ENCODE measurements at places on chromosomes 7 and 10.

- DNase-seq = no peak
Observed at GRCh38 chr10:67487906-67488619, 207.9 kb downstream of the CTNNA3 start.

DNA sequence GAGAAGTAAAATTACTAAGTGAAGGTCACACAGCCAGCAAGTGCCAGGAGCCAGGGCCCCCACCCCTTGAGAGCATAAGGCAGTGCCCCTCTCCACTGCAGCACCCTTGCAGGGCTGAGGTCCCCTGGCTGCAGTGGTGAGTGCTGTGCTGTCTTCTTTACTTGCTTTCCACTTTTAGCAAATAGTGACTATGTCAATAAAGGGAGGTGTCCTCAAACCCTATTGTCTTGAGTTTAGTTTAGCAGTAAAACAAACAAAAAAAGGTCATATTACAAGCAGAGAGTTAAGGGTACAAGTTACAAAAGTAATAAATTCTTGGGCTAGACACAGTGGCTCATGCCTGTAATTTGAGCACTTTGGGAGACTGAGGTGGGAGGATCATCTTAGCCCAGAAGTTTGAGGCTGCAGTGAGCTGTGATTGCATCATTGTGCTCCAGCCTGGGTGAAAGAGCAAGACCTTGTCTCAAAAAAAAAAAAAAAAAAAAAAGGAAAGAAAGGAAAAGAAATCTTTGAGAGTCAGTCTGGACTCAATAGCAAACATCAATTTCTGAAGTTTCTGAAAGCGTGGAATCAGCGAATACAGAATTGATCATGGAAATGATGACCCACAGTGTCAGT is 39.0 kb upstream of the KIF5B start:
- peak; percentile 4 for DNase-seq

- no peak for DNase-seq
Observed at GRCh38 chr10:129892548-129893052, 71.5 kb downstream of the EBF3 start.

- no peak for DNase-seq
Observed at GRCh38 chr10:4801405-4801804, 24.6 kb upstream of the AKR1E2 start.

DNA sequence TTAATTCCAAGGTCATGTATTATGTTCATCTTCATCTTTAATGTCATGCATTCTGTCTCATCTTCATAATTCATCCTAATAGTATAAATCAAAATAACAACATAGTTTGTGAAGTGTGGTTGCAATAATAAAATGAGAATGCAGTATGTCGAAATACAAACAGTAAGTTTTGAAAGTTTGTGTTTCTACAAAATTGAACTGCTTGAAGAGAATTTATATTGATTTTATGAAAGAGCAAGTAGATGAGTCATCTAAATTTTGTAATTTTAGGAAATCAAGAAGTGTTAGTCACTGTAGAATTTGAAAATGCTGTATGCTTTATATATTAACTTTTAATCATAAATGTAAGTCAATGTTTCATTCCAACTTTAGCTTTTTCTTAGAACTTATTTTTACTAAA is 190.5 kb upstream of the PPP1R3A start:
- DNase-seq = no peak

GRCh38 chr10:45454262-45454661 is 80.2 kb downstream of the ALOX5 start:
- no peak for DNase-seq

GRCh38 chr10:110774069-110775019 is 97.4 kb upstream of the PDCD4 start:
- peak; percentile 43 for DNase-seq

- DNase-seq = peak; percentile 6
Observed at GRCh38 chr7:154371424-154371823, 319.2 kb downstream of the DPP6 start.

DNA sequence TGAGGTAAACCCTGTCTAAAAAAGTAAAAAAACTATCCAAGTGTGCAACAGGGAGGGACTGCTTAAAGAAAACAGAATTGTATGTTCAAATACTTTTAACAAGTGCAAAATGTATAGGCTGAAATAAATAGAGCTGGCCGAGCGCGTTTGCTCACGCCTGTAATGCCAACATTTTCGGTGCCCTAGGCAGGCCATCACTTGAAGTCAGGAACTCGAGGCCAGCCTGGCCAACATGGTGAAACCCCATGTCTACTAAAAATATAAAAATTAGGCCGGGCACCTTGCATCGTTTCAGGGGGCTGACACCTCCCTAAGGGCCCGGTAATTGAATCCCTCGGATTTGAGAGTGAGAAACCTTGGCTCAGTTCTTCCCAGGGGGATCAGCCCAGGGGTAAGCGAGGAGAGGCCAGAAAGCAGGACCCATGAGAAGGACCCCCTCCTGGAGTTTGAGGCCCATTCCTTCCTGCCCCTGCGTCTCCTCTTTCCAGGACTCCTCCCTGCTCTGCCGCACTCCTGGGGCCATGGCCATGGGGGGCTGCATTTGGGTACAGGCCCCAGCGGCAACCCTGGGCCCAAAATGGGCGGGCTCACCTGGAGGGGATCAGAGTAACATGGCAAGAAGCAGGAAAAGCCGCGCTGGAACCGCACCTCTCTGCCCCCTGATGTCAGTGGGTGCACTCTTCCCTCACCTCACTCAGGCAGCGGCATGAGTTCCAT is 75.5 kb upstream of the TMEM248 start:
- no peak for DNase-seq

- no peak for DNase-seq
Observed at GRCh38 chr7:14626076-14626475, 276.5 kb downstream of the DGKB start.

GRCh38 chr10:123579675-123580074 is 86.5 kb upstream of the GPR26 start:
- DNase-seq = no peak

GRCh38 chr7:101373812-101374614 is 11.3 kb downstream of the COL26A1 start:
- no peak for DNase-seq

DNA sequence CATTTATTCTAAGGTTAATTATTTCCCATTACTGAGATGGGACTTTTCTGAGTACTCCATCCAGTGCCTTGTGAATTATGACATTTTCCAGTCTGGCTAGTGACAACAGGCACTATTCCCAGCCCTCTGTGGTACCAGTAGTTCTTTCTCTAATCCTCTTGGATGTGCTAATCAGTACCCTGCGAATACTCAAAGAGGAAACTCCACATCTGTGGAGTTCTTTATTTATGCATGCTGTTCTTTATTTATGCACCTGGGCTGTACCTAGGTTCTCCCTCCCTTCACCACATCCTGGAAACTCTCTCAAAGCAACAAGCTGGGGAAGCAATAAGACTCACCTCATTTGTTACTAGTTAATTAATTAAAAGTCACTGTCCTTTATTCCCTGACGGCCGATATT is 83.5 kb downstream of the TSPAN12 start:
- DNase-seq = peak; percentile 82

- DNase-seq = peak; percentile 82
Observed at GRCh38 chr7:3056234-3057065, 12.8 kb upstream of the CARD11 start.

DNA sequence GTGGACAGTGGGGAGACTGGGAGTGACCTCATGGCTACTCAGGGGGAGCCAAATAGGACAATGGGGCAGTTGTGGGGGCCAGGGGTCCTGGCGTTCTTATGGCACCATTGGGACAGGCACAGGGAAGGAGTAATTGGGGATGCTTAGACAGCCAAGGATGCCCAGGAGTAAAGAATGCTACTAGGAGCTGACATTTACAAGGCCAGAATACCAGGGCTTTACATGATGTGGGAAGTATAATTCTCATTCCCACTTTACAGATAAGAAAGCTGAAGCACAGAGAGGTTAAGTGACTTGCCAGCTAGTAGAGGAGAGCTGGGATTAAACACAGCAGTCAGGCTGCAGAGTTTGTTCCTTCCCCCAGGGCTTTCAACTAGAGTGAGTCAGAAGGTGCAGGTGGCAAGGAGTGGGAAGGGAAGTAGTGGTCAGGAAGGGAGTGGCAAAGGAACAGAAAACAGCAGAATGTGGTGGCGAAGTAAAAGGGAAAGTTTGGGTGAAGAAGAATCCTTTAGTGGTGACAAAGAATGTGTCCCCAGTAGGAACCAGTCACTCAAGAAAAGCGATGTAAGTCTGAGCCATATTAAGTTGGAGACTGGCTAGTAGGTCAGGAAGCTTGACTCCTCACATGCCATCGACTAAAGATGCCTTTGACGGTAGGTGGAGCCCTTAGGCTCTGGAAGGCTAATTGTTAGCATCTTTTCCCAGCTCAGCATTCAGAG is 32.8 kb downstream of the CPVL start:
- DNase-seq = peak; percentile 75

DNA sequence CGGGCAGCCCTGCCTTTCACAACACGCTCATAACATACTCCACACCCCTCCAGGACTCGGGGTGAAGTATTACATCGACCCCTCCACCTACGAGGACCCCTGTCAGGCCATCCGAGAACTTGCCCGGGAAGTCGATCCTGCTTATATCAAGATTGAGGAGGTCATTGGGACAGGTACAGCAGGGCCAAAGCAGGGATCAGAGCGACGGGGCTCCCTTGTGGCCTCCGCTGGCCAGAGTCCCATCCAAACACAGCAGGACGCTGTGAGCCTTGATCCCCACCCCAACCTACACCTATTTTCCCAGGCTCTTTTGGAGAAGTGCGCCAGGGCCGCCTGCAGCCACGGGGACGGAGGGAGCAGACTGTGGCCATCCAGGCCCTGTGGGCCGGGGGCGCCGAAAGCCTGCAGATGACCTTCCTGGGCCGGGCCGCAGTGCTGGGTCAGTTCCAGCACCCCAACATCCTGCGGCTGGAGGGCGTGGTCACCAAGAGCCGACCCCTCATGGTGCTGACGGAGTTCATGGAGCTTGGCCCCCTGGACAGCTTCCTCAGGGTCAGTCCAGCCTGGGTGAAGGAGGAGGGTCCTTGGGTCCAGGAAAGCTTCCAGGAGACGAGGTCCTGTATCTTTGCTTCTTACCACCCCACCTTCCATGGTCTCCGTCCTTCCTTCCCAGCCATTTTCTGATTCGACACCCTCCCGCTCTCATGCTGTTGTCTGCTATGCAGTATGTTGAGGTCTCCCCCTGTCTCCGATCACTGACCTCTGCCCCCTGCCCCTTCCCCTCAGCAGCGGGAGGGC is 13.5 kb downstream of the EPHB6 start:
- DNase-seq = no peak

DNA sequence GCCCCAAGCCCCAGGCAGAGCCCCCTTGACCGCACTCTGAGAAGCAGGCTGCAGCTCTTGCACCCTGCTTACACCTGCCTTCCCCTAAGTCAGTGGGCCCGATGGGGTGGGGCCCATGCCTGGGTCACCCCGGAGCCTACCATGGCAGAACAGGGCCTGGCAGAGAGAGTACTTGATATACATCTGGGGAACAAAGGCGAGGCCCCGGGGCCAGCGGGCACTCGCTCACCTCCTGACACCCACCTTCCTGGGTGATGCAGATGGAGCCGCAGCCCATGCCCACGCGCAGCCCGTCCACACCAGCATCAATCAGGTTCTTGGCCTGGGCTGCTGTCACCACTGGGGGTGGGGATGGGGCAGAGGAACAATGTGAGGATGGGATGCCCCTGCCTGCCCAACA is 13.4 kb downstream of the IMPDH1 start:
- no peak for DNase-seq

- DNase-seq = no peak
Observed at GRCh38 chr7:19677180-19677579, 31.7 kb downstream of the POLR1F start.

DNA sequence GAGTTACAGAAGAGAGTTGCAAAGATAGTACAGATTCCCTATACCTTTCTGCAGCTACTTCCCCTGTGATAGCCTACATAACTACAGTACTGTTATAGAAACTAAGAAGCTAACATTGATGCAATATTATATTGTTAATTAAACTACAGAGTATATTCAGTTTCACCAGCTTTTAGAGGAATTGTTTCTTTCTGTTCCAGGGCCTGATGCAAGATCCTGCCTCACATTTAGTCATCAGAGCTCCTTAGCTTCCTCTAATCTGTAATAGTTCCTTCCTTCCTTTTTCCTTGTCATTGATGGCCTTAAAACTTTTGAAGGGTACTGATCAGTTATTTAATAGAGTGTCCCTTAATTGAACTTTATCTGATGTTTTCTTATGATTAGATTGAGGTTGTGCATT is 56.8 kb downstream of the SDHAF3 start:
- no peak for DNase-seq

GRCh38 chr7:63899691-63900393 is 98.8 kb upstream of the ZNF722 start:
- DNase-seq = peak; percentile 1

- DNase-seq = no peak
Observed at GRCh38 chr10:18533896-18534295, 117.5 kb downstream of the NSUN6 start.

DNA sequence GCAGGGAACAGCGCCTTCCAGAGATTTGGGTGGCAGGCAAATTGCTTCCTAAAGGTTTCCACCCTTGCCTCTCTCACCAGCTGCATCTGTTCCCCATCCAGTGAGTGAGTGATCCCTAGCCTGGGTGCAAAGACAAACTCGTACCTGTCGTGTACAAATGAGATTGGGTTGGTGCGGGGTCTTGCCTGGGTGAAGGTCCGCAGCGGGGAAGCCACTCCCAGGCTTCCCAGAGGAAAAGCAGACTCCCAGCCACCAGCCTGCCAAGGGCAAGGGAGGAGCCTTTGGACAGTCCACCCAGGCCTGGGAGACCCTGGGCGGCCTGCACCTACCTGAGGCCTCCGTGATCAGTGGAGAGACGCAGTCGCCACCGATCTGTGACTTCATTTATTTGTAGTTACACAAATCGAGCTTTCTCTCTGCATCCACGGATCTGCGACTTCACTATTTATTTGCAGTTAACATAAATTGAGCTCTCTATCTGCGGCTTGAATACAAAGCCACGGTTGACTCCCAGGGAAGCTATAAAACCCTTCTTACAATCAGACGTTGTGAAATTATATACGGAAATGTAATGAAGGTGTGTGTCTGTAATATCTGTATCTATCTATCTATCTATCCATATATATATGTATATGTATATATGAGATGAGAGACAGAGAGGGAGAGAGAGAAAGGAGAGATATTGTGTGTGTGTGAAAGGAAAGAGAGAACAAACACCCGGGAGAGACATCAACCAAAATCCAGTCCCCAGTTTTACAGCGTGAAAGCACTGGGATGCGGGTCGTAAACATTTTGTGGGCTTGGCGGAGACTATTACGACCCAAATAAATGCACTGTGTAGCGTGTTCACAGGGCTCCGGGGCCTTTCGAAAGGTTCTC is 3.0 kb upstream of the HOXA7 start:
- peak; percentile 26 for DNase-seq
